ENCODE measurements at places on chromosomes 6 and 20.

DNA sequence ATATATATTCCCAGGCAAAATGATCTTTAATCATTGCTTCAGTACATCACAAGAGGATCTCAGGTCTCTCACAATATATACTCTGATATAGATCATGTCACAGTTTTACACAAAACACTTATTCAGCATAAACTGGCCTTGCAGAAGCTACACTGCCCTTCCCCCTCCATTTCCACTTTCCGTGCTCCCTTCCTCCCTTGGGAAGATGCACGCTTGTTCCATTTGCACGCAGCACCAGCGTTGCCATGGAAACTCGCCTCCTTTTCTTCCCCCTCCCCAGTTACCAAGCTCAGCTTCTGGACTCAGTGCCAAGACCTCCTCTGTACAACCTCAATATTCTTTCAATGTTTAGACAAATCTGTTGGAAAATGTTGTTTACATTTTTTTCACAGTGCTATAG lies 154.6 kb downstream of the RFPL4B start:
- DNase-seq, result peak; percentile 19

DNA sequence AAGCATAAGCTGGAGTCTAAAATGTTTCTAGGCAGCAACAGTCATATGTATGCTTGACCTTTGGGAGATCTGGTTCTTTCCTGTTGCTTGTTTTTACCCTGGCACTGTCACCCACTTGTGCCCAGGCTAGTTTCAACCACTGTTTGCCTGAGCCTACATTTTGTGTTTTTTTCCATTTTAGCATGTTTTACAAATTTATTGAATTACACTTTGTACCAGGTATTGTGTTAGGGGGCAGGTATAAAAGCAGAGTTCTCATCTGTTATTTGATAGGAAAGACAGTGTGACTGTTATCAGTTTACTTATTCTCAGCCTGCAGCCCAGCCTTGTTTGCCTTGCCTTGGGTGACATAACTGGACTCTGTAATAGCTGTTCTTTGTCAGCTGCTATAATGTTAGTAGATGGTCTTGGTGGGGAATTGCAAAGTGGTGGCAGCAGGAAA lies 147.0 kb downstream of the CDKAL1 start:
- no peak for DNase-seq

DNA sequence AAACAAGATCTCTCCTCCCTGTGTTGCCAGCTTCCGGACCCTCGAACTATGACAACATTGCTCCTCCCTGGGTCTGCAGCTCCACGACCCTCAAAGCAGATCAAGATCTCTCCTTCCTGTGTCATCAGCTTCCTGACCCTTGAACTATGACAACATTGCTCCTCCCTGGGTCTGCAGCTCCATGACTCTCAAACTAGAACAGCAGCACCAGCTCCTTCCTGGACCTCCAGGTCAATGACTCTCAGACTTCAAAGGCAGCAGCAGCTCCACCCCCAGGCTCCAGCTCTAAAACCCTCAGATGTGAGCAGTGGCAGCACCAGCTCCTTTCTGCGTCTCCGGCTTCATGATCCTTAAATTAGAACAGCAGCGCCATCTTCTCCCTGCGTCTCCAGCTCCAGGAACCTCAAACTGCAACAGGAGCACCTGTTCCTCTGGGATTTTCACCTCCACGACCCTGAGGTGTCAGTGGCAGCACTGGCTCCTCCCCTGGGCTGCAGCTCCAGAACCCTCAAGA lies 341.0 kb upstream of the SULF2 start:
- no peak for DNase-seq

DNA sequence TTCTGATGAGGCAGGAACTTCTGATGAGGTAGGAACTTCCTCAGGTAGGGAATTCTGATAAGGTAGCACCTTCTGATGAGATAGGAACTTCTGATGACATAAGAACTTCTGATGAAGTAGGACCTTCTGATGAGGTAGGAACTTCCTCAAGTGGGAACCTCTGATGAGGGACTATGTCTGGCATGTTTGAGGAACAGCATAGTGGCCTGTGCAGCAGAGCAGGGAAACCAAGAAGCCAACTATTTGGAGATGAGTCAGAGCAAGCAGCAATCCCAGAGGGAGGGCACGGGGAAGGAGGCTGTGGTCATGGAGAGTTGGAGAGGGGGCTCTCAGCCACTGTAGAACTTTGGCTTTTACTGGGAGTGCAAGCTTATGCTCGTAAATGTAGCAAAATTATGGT lies 132.4 kb downstream of the CFAP61 start:
- DNase-seq, result no peak

- no peak for DNase-seq
Measured at GRCh38 chr20:49297605-49298530, 20.0 kb upstream of the ZNFX1 start.

DNA sequence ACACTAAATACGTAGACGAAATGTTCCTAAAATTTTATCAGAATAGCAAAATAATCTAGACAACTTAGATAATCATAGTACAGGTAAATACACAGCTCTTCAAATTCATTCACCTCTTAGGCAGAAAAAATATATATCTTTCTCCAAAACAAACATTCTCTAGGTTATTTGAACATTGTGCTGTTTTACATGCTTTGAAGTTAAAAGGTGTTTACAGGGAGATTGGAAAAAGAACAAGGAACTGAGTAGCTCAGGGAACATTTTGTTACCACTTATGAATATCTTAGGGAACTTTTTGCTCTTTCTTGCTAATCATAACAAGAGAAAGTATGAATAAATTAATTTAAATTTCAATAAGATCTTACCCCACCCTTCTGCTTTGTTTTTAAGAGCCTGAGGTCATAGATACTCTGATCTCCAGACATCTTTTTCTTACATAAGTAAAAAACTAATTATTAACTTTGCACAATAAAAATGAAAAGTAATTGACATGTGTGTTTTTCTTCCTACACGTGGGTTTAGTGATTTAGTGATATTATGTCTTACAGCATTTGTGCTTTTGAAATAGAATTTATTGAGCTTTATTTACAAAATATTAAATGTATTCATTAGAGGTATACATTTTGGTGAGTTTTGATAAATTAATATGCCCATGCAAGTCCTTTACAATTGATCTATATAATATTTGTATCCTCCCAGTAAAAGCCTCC lies 1141.4 kb upstream of the EYS start:
- DNase-seq, result no peak

DNA sequence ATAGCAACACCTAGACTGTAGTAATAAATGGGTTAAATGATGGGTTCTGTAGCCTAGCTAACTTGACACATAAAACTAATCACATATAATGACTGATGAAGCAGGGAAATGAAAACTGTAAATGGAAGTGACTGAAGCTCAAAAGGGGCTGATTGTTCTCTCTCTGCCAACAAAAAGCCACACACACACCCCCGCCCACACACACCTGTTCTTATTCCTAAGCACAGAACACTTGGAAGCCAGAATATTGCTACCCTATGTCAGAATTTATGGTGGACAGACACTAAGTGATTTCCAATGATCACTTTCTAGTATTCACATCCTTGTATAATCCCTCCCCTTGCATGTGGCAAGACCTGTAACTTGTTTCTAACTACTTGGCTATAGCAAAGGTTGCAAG lies 603.5 kb downstream of the UTRN start:
- DNase-seq, result no peak

DNA sequence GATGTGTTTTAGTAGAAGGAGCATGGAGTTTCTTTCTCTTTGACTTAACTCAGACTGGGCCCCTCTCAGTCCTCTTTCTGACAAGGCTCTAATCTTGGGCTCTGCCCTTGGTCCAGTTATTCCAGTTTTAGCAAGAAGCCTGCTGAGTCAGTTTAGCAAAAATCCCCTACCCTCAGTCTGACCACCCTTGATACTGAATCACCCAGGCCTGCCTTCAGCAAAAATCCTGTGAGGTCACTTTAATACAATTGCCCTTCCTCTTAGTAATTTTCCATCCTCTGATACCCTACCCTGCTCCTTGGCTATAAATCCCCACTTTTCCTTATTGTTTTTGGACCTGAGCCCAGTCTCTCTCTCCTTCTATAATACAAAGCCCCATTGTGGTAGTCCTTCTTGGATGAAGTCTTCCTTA lies 326.7 kb upstream of the NOX3 start:
- DNase-seq, result peak; percentile 44

- no peak for DNase-seq
Measured at GRCh38 chr20:23072892-23073586, 13.1 kb downstream of the CD93 start.

GRCh38 chr6:148818939-148819575 lies 72.2 kb downstream of the UST start:
- DNase-seq, result peak; percentile 17

DNA sequence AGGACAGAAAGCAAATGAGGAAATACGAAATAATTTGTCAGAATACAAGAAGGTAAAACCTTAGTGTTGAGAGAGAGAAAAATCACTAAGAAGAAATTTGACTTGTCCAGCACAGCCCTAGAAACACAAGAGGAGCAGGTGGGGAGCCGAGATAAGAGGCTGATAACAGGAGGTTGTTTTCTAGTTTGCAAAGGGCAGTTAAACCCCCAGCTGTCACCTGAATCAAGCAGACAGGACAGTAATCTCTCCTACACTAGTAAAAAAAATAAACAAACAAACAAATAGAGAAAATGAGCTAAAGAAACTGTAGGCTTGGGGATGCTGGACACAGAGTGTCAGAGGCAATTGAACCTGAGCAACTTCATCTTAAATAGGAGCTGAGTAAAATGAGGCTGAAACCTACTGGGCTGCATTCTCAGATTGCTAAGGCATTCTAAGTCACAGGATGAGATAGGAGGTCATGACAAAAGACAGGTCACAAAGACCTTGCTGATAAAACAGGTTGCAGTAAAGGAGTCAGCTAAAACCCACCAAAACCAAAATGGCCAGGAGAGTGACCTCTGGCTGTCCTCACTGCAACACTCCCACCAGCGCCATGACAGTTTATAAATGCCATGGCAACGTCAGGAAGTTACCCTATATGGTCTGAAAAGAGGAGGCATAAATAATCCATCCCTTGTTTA lies 40.4 kb downstream of the FAM184A start:
- no peak for DNase-seq

DNA sequence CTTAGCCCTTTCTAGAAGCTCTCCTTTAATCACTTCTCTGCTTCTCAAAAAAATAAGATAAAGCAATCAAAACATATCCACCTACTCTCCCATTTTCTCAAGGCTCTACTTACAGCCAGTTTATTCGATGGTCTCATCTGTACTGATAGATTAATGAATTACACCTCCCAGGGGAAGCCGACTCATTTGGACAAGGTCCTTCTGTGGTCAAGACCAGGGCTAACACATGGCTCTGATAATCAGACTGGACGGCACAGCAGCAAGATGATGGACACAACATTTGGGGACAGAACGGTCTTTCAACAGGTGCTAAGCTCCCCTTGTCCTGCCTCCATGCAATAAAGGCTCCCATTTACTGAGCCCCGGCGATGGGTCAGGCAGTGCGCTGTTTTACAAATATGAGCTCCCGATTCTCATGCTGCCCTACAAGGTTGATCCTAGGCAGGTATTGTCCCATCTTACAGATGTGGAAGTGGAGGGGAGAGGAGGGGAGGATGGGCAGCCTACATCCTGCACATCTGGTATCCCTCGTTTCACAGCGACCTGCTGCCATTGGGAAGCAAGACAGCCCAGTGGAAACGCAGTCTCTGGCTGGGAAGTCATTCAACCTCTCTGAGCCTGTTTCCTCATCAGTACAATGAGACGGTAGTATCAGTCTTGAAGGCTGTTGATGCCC lies 15.7 kb downstream of the CPNE5 start:
- no peak for DNase-seq

- peak; percentile 73 for DNase-seq
Measured at GRCh38 chr20:3239026-3239866, at the start of gene SLC4A11. Gene SLC4A11, minus strand, starts transcription at chr20:3239190. Its CDS starts 53 bp downstream, at chr20:3239137.

DNA sequence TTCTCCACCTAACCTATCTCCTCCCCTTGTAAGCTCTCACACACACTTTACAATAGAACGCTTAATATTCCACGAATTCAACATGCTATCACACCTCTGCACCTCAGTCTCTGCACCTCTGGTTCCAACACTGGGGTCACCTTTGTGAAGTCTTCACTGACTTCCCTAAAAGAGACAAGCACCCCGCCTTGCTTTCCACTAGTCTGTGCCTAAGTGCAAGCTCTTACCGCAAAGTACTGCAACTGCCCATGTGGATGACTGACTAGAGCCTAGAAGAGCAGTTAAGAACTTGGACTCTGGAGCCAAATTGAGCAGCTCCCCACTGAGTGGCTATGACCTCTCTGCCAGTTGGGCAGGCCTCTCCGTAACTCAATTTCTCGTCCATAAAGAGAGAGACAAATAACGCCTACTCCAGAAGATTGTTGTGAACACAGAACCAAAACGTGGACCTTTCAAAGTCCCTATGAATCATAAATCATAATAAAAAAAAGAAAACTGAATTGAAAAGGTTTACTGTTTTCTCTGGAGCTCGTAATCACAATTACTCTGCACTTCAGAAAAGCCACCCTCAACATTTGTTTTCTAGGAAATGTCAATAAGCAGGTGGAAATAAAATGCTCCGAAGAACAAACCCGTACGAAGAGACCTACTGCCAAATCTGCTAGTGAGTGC lies 1.2 kb downstream of the IFNGR1 start:
- DNase-seq, result peak; percentile 76

GRCh38 chr6:129280749-129281148 lies 397.8 kb downstream of the LAMA2 start:
- no peak for DNase-seq

DNA sequence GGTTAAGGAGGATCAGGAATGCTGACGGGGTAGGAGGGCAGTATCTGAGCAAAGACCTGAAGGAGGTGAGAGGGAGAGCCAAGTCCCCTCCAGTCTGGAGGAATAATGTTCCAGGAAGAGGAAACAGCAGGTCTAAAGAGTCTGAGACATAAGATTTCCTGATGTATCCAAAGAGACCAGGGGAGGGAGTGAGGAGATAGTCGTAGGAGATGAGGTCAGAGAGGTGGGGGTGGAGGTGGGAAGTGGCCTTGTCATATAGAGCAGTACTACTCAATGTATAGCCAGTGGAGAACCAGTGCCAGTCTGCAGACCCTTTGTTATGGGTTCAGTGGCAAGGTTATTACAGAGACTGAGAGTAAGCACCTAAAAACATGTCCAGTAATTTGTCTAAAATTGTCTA lies 130.6 kb downstream of the COL9A1 start:
- DNase-seq, result no peak

DNA sequence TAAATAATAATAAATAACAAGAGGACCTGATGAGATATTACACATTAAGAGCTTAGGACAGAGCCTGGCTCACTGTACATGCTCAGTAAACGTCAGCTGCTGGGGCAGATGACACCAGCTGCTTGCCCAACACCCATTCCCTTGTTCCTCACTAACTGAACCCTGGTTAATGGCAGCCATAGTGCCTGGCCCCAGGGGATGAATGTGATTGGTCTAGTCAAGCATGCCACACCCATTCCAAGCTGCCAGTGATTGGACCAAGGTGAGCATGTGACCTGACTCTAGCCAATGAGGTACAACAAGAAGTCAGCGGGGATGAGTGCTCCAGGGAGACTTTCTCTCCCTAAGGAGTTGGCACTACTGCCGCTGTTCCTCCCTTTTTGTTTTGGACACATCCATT lies 85.1 kb upstream of the PTPN1 start:
- DNase-seq, result no peak

GRCh38 chr6:12200761-12201160 lies 89.4 kb upstream of the EDN1 start:
- DNase-seq, result no peak

- no peak for DNase-seq
Measured at GRCh38 chr6:31556307-31556706, 8.9 kb downstream of the NFKBIL1 start.

Measured in fibroblast of gingiva (primary cell).